Fibroblast of gingiva (primary cell): ENCODE measurements at places on chromosomes 7 and 10.

- DNase-seq = no peak
Measured at GRCh38 chr10:132962623-132963429, 20.5 kb upstream of the CFAP46 start.

DNA sequence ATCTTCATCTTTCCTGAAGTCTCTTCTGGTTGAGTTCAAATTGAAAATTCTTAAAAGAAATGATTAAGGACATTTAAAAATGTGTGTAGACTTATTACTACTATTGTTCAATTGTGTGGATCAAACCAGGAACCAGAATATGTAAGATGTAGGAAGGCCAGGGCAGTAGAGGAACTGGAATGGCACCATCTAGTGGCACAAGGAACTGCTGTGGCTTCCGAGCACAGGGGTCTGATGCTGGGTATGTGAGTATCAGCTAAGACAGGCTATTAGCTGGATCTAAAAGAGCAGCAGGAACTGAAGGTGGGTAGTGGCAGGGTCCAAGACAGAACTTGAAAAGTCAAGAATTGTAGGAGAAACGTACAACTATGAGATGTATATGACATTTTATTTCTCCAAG lies 247.3 kb downstream of the SEMA3A start:
- no peak for DNase-seq

- DNase-seq = no peak
Measured at GRCh38 chr10:47285381-47286115, 14.4 kb upstream of the GDF10 start.

GRCh38 chr7:74217455-74218342 lies 7.9 kb downstream of the LAT2 start:
- DNase-seq = no peak

DNA sequence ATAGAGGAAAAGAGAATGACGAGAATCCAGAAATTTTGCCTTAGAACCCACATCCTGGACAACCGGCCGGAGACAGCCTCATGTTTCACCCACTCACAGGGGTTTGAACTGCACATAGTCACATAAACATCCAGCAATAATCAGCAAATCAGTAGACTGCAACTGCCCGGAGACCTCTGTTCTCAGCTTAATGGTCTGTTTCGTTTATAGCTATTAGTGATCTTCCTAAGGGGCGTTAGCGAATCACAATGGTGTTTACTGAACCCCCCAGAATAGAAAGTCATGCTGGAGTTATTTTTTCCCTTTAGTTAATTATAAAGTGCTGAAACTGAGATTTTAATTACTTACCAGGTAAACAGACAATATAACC lies 98.4 kb downstream of the SFMBT2 start:
- no peak for DNase-seq

DNA sequence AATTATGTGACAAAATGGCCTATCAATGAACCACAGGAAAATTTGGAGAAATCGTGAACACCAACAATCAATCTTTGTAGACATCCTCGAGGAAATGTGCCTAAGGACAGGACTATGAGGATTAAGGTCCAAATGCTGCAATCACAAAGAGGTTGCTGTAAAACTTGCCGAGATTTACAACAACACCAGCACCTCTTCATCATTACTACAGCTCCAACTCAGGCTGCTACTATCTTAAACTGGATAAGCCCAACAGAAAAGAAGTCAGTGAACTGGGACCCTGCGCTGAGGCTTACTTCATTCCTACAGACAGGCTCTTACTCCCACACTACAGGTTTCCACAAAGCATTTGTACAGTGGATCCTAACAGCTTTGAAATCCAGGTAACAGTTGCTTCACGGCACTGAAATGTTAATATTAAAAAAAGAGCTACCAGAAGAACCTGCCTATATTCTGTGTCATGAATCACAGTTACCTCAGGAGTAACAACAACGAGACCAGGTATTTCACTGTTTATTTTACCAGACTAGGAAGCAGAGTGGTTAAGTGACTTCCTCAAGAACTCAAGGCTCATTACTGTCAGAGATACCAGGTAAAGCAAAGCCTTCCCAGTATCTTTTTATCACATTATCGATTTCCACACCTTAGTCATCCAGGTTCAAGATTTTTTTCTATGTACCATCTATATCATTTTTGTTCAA lies 23.9 kb downstream of the CACUL1 start:
- no peak for DNase-seq

- DNase-seq = no peak
Measured at GRCh38 chr7:26318921-26319320, 27.3 kb downstream of the SNX10 start.

DNA sequence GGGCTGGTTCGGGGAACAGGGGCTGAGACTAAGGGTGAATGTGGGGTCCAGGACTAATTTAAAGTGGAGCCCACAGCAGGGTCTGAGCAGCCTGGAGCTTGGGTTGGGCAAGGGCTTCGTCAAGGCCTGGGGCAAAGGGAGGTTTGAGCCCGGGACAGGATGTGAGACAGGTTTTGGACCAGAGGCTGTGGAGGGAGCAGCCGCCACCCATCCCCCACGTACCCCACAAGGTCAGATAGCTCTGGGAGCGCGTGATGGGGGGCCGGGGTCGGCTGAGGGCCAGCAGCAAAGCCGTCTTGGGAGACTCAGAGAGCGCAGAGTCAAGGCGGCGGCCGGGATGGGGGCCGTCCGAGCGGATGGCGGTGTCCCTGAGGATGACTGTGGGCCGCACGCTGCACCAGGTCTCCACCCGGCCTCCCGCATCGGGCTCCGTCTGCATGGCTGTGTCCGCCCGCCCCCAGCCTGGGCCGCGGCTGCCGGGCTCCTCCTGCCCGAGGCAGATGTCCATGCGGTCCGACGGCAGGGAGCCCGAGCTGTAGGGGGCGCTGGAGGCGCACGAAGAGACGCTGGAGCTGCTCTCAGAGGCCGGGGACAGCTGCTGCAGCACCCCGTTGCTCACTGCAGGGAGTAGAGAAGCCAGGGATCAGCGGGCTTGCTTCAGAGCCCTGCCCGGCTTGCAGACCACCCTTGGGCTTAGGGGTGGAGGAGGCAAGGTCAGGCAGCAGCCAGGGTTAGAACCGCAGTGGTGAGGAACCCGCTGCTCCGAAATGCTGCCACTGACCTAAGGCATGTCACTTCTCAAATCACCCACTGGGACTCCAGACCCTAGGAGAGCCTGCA lies 12.1 kb downstream of the PDZD7 start:
- peak; percentile 71 for DNase-seq

DNA sequence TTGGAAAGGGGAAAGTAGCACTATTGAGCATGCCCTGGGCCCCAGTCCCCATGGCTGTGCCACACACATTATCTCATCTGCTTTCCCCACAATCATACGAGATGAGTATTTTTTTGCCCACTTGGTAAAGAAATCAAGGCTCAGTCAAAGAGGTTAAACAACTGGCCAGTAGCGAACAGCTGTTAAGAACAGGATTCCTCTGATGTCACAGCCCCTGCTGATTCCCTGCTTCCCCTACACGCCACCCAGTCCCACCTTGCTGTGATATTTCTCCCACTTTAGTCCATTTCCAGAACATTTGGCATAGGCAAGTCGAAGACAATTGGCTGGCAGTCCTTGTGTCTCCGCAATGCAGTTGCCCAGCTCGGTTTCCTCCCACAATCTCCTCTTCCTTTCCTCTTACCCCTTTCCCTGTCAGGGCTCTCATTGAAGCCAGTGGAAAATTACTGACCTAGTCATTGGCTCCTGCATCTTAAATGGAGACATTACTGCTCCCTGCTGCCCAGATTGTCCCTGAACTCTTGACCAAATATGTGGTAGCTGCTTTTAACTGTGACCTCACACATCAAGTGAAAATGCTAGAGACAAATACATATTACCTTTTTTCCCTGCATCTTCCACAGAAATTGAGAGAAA lies 56.5 kb upstream of the EEPD1 start:
- DNase-seq = no peak

GRCh38 chr7:24951441-24951980 lies 28.5 kb downstream of the OSBPL3 start:
- DNase-seq = no peak

- no peak for DNase-seq
Measured at GRCh38 chr10:83371696-83372490, 767.4 kb upstream of the GHITM start.

GRCh38 chr7:139829025-139829774 lies at the start of gene TBXAS1:
TBXAS1 (plus strand) TSS chr7:139829264; CDS start chr7:139829391, 127 bp downstream.
- DNase-seq = no peak

DNA sequence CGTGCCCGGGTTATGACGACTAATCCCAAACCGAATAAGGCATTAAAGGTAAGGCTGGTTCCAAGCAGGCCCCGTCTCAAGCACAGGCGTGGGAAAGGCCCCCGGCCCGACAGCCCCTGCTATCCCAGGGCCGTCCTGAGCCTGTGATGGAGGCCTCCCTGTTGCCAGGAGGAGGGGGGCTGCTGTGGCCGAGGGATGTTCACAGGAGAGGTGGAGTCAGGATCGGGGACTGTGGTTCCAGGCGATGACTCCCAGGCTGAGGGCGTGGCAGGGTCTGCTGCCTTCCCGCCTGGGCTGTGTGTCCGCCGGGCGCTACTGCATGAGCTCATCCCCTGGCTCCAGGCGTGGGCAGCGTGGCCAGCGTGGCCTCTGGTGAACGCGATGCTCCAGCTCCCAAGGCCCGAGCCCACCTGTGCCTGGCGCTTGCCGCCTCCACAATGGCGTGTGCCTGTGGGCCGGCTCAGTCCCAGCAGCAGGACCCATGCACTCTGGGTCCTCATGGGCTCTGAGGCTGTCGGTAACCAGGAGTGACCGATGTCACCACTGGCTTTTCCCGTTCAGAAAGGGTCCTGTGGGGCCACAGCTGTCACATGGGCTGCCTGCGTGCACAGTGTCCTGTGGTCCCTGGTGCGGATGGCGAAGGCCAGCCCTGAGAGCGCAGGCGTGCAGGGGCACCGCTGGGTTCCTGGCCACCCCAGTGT lies 8.8 kb downstream of the MAFK start:
- no peak for DNase-seq

DNA sequence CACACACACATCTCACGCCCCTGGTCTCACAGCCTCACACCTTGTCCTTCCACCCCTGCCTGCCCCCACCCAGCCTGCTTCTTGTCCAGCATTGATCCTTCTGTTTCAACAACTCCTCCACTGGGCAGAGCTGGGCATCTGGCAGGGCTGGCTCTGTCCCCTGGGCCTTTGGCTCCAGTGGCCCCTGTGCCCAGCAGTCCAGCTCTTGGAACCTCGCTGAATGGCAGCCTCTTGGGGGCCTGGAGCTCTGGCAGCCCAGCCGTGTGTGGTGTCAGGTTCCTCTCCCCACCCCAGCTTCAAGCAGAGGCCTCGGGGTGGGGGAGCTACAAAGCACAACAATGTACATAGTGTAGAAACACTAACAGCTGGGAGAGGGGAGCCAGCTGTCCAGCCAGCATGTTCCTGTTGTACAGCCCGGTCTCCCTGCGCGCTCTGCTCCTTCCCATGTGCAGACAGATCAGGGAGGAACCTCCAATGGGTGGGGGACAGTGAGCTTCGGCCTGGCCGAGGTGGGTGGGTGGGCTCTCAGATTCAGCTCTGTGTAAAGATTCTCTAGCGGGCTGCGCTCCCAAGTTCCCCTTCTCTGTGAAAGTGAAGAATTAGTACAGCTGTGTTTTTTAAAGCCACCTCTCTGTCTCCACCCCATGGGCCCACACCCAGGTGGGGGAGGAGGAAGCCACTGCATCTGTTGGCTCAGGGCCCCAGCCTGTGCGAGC lies 19.4 kb downstream of the ZMIZ2 start:
- peak; percentile 52 for DNase-seq

GRCh38 chr7:66557214-66558200 lies 71.2 kb upstream of the KCTD7 start:
- DNase-seq = peak; percentile 32
